ENCODE measurements at places on chromosomes 7 and 10.

DNA sequence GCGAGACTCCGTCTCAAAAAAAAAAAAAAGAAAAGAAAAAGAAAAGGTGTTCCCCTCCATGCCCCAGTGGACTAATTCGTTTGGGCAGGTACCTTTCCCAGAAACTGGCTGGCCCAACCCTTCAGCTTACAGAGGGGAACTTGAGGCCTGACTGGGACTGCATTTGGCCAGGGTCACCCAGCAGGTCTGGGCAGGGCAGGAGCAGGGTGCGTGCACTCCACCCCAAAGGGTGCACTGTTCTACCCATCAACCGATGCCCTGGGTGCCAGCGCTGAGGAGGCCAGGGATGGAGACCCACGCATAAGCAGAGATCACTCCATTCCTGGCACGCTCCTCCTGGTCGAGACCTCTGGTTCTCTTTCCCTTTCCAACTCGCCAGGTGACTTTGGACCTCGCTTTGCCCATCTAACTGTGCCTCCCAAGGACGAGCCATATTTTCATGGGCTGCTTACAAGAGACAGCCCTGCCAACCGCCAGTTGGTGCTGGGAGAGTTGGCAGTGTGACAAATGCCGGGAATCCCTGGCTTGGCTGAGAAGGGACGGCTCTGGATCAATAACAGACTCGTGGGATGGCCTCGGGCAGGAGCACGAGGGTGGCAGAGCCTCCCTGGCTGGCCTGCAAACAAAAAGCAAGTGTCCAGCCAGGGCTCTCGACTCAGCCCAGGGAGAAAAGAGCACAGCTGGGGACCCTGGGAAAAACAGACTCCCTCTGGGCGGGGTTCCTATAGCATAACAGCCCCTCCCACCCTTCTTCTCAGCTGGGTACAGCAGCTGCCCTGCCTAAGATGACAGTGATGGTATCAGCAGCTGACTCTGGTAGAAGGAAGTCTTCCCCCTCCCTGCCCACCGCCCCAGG is 7.9 kb downstream of the HSPB1 start:
- DNase-seq, result no peak

- DNase-seq, result no peak
Measured at GRCh38 chr7:90688810-90689209, 92.7 kb downstream of the CDK14 start.

DNA sequence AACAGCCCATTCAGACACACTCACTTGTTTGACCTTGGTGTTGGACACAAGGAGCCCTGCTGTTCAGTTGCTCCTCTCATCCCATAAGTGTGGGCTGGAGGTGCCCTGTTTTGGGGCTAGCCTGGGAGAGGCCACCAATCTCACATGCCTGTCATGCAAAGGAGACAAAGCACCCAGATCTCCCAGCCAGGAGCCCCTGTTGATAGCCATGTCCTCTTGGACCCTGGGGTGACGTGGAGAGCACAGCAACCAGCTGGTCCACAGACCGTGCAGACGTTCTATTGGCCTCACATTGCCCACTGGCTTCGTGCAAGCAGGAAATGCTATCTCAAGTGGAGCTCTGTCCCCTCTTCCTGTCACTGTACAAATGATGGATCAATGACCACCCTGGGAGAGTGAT is 240.8 kb downstream of the RPS24 start:
- no peak for DNase-seq

DNA sequence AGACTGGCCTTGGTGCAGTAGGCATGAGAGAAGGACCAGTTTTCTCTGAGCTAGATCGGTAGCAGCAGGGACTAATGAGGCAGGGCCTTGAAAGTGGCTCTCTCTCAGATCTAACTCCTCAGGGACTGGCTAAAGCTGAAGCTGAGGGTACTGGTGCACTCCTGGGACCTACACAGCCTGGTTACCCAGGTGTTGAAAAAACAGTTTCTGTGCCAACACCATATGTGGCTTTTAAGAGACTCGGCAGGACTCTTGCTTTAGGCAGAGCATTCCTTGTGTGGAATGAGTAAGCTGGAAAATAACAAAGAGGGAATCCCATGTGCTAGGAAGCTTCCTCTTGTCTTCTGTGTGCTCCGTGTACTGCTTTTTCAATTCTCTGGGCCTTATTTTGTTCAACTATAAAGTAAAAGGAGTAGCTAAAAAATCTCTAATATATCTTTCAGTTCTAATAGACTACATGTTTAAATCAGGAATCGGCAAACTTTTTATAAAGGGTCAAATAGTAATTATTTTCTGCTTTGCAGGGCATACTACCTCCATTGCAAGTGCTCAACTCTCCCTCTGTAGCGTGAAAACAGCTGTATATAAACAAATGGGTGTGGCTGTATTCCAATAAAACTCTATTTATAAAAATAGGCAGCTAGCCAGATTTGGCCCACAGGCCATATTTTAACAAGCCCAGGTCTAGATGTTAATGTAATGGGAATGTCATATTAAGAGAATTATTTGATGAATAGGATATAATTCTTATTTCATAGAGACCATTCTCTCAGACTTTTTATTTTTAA is 186.1 kb upstream of the KAT6B start:
- DNase-seq, result no peak

GRCh38 chr10:130048081-130048480 is 62.5 kb downstream of the C10orf143 start:
- no peak for DNase-seq

- no peak for DNase-seq
Measured at GRCh38 chr7:126443951-126444350, 808.8 kb downstream of the GRM8 start.

- no peak for DNase-seq
Measured at GRCh38 chr10:132292287-132293200, 15.2 kb downstream of the STK32C start.

DNA sequence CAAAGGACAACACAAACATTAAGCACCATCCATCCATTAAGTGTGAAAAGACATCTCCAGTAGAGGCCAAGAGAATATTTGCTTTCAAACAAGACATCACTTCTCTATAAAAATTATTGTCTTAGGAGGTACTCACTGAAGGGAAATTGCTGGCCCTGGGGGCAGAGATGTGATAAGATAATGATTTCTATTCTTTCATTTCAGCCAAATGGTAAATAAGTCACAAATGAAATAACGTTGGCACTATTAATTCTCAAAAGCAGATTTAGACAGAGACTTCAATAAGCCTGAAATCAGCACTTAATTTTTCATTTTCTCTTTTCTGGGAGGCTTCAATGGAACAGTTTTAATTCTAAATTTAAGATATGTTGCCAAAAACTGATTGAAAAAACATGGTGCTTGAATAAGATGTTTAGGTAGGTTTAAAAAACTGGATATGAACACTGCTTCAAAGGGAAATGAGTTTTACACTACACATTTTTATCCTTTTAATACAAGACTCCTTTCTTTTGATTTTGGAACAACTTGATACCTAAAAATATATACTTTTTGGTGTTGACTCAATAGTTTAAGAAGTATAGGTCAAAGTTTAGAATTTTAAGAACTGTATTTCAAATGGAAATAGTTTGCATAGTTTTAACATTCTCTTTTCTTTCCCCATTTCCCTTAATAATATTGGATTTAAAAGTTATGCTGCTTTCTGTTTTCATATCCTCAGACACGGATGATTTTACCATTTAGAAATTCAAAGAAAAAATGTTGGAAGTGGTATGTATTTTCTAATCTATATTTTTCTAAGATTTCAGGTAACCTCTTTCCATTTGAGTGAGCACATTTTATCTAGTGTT is 204.0 kb downstream of the AHR start:
- DNase-seq, result no peak

DNA sequence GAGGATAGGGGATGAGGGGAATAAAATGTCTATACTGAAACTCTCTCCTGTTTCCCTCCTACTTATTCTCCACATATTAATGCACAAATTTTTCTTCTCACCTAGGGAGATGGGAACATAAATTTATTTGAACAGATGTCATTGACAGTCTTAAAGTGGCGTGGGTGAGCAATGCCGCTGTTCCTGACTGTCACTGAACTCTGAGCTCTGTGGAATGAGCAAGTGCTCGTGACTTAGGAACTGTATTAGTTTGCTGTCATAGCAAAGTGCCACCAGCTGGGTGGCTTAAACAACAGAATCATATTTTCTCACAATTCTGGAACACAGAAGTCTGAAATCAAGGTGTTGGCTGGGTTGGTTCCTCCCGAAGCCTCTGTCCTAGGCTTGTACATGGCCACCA is 29.1 kb downstream of the INPP5F start:
- DNase-seq, result no peak

- DNase-seq, result no peak
Measured at GRCh38 chr7:100088095-100088620, 611 bp upstream of the COPS6 start.

- DNase-seq, result no peak
Measured at GRCh38 chr7:22447008-22447407, 53.0 kb downstream of the STEAP1B start.

Measured in T-helper 9 cell (primary cell).